ENCODE measurements at places on chromosomes 1 and 21.

GRCh38 chr1:31666263-31666963 lies 21.7 kb upstream of the PEF1 start:
- no peak for DNase-seq

DNA sequence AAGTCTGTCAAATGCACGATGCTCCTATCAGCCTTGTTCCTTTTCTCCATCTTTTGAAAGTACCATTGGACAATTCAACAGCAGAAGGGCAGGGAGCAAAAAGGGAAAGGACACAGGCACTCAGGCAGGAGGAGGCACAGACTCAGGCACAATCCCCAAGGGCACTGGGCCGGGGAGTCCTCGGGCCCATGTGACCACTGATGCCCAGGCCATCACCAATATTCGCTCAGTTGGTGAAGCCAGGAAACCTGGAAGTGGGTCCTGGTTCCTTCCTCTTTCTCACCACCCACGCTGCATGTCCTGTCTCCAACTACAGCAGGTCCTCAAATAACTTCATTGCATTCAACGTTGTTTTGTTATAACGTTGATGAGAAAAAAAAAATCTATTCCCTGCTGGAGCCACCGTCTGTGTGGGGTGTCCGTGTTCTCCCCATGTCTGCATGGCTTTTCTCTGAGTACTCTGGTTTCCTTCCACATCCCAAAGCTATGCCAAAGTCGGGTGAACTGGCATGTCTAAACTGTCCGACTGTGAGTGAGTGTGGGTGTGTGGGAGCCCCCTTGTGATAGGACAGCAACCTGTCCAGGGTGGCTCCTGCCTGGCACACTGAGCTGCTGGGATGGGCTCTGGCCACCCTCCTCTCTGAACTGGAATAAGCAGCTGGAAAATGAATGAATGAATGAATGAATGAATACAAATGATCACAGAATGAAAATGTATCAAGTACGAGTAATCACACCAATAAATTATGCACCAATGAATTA lies 12.5 kb downstream of the NID1 start:
- DNase-seq: no peak

DNA sequence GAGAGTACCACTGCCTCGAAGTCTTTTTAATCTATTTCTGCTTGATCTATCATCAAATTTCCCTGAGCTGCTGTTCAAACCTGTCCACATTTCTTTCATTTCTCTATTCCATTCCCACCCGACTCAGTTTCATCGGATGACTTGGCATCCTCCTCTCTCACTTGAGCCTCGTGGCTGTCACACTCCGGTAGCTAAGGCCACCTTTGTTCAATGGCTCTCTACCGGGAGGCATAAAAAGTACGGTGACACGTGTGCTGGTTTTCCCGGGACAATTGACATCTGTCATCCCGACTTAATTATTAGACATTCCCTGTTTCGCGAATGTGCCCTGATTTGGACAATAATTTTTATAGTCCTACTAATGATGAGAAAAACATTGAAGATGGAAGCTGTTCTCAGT lies 22.6 kb downstream of the MIS18A start:
- DNase-seq: no peak

- no peak for DNase-seq
Measured at GRCh38 chr1:43602990-43603389, 47.0 kb upstream of the KDM4A start.

- no peak for DNase-seq
Measured at GRCh38 chr21:39319251-39319756, 5.9 kb upstream of the BRWD1 start.

GRCh38 chr1:66354311-66355201 lies 179.4 kb upstream of the SGIP1 start:
- no peak for DNase-seq

DNA sequence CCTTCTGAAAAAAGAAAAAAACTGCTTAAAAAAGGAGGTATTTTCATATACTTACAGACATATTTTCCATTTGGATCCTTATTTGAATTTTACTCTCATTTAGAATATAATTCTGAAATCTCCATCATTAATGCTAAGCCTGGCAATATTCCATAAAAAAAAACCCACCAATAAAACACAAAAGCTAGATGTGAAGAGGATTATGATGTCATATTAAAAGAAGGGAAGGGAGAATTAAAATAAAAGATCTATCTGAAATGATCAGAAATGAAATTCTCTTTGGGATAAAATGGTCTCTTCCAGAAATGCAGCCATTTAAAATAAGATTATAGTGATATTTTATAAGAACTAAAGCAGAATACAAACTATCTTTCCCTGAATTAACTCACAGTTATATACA lies 206.7 kb upstream of the CAMK1G start:
- no peak for DNase-seq

Data from right renal pelvis (tissue), 4 donors.